ENCODE measurements at places on chromosomes 16 and 17.
A peak's percentile ranks its signal among the peaks of the same experiment; 100 is the strongest.

- no peak for DNase-seq
These were observed 356.8 kb upstream of the EEF2KMT start for GRCh38 chr16:5454349-5454748.

DNA sequence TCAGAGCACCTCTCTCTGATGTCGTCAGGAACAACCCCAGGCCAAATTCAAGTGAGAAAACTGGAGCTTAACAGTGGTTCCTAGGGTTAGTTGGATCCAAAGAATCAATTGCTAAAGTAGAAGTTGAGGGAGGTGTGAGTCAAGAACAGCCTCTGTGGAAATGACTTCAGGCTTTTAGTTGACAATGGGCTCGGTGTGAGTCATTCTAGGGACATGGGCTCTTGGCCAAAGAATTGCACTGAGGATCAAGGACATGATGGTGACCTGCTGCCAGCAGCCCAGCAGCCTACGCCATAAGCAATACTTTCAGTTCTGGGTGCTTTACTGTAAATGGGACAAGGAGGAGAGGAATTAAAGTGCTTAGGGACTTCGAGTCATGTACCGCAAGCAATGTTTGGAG, 32.1 kb upstream of the SMURF2 start:
- DNase-seq, result no peak

DNA sequence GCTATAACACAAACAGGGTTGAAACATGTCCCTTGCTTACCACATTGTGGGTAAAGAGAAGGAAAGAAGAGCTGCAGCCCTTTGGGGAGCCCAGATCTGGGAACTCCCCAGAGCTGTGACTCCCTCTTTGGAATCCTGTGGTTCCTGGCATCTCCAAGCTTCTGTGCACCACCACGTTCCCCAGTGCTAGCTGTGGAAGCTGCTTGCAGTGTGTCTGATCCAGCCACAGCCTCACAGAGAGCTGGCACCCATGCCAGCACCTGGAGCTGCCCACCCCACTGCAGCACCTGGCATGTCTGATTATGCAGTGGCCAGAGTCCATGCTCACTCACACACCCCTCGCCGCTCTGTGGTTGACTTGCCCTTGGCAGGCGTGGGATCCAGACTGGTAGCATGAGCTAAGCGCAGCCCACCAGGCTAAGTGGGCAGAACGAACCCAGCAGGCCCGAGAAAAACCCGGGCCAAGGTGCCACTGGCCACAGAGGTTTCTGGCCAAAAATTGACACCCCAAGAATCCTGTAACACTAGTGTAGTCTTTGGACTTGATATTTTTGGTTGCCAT, 252.6 kb upstream of the KCNJ16 start:
- DNase-seq, result no peak

DNA sequence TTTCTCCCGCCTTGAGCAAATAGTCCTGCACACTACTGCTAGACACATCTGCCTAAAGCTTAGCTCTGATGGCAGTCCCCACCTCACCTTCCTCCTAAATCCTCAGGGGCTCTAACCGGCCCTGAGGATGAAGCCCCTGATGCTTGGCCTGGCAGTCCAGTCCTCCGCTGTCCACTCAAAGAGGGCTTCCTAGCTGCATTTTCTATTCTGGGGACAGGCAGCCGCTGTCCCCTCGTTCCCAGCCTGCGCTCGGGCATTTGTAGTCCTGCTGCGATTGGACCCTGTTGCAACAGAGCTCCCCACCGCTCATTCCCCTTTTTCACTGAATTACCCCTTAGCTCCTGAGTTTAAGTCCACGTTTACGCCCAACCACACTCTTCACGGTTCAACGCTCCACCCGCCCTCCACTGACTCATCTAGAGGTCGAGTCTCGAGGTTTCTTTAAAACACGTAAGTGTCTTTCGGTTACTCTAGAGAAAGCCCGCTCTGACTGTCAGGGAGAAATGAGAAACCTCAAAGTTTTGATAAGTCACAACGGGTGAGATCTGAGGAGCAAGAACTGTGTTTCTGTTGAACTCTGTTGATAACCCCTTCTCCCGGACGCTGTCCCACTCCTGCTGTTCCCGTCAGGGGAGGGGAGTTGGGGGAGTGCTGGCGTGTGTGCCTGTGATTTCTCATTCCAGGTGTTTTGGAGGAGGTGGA, 4.5 kb downstream of the CCR7 start:
- peak; percentile 44 for DNase-seq

GRCh38 chr16:22141767-22142166, 20.5 kb upstream of the SDR42E2 start:
- DNase-seq, result no peak

DNA sequence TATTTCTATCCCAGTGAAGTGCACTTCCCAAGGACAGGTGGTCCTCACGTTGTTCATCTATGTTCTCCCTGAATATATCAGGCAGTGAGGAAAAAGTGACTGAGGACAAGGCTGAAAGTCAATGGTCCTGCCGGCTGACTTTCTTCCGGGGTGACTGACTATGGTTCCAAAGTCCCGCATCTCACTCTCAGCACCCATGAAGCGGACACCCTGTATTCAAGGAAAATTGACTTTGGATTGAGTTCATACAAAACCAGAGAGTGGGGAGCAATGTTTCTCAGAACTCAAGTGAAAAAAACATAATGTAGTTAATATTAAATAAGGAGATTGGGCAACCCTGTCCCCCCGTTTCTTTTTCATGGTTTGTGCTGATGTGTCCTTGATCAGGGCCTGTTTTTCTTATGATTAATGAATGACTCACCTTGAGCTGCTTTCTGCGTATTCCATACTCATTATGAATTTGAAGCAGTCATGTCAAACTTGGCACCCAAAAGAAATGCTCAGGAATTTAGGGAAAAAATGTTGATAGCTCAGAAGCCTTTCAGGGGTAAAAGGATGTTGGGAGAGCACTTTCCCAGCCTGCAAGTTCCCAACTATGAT, 184.0 kb downstream of the CYLD start:
- no peak for DNase-seq

DNA sequence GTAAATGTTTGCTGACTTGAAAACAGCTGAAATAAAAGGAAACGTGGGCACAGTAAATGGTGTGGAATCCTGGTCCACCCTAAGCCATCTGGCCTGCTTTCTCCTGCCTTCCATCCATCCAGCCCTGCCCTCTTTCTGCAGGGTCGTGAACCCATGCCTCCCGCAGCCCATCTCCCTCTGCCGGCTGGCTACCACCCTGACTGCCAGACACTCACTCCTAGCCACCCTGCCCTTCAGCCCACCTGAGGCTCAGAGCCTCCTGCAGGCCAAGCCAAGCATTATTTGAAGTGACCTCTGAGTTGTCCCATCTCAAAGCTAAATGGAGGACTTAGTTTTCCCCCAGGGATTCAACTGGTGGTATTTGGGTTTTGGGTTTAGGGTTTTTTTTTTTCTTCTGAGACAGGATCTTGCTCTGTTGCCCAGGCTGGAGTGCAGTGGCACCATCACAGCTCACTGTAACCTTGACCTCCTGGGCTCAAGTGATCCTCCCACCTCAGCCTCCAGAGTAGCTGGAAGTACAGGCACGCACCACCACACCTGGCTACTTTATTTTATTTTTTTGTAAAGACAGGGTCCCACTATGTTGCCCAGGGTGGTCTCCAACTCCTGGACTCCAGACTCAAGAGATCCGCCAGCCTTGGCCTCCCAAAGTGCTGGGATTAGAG, 8.4 kb downstream of the ZDHHC1 start:
- DNase-seq, result no peak

DNA sequence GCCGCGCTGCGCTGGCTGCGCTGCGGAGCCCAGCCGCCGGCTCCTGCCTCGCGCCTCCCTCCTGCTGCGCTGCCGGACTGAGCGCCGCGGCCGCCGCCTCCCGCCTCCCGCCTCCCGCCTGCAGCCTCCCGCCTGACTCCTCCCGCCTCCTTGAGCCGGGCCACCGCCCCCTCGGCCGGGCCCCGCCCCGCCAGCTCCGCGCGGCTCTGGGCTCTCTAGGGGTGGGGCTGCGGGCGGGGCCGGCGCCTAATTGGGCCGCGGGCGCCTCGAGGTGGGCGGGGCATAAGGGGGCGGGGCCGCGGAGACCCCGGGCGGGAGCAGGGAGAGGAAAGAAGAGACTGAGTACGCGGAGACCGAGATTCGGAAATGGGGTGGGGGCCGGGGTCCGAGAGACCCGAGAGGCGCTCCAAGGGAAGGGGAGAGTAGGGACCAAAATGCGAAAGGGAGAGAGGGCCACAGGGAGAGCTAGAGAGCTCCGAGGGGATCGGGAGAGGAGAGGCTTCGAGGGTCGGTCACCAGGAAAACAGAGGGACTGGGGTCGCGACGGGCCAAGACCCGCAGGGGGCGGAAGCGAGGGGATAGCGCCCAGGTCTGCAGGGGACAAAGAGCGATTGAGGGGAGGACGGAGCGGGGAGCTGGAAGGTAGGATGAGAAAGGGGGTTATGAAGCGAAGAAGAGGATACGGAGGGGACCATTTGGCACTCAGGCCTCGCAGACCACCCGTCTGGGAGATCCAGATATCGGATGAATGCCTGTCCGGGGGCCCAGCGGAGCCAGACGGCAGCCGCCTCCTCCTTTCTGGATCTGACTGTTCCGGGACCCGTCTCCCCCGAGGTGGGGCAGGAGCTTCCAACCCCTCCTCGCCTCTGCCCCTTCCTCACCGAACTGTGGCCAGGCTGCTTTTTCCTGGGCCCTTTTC, at the start of gene C1QL1:
Gene C1QL1 (minus strand): TSS at position 79 of the 919 bp plus-strand sequence. CDS start 255 bp downstream, outside the sequence.
- peak; percentile 66 for DNase-seq

- no peak for DNase-seq
These were observed 115.3 kb upstream of the HLF start for GRCh38 chr17:55149485-55149884.

DNA sequence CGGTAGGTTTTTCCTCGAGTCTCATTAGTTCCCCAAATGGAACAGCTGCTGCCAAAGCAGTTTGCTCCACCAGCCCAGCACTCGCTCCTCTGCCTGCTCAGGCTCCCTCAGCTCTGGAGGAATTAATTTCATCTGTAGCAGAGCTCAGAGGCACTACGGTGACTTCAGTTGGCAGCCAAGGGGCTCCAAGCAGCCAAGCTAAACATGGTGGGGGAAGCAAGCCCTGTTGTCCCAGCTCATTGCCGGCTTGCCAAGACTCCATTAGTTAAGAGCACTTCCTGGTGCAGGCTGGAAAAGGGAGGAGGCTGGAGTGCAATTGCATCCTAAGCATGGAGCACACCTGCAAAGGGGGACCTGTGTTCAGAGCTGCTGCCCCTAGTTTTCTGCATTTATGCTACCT, 78.7 kb upstream of the GPRC5B start:
- DNase-seq, result no peak

DNA sequence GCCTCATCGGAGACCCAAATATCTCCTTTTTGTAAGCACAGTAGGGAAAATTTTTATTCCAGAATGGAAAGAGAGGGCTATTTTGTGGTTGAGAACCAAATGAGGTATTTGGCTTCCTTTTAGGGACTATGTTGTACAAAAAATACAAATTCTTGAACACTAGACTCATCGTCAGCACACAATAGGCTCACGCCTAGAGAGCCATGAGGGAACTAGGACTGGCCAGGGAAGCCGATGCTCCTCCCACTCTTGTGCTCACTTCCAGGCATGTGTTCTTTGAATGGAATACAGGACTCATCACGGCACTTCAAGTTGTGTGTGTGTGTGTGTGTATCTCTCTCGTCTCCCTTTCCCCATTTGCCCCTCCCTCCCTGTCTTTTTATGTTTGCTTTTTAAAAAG, 17.8 kb upstream of the BLMH start:
- no peak for DNase-seq

GRCh38 chr17:73521376-73521775, 122.9 kb downstream of the SDK2 start:
- no peak for DNase-seq

GRCh38 chr16:9126609-9127008, 35.2 kb downstream of the HAPSTR1 start:
- DNase-seq, result no peak

DNA sequence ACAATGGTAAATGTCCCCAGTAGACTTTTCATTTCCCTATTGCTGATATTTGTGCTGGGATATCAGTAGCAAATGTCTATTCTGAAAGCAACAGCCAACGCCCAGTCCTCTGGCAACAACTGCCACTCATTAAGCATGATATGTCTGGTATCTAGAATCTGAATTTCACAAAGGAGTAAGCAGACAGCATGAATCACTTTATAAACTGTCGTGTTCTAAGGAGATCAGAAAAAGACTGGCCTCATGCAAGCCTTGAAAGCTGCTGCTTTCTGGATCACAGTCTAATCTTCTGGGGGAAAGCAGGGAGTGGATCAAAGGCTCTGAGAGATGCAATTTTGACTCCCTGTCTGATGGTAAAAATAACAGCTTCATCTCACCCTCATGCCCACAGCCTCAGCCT, 153.1 kb upstream of the NOG start:
- no peak for DNase-seq

DNA sequence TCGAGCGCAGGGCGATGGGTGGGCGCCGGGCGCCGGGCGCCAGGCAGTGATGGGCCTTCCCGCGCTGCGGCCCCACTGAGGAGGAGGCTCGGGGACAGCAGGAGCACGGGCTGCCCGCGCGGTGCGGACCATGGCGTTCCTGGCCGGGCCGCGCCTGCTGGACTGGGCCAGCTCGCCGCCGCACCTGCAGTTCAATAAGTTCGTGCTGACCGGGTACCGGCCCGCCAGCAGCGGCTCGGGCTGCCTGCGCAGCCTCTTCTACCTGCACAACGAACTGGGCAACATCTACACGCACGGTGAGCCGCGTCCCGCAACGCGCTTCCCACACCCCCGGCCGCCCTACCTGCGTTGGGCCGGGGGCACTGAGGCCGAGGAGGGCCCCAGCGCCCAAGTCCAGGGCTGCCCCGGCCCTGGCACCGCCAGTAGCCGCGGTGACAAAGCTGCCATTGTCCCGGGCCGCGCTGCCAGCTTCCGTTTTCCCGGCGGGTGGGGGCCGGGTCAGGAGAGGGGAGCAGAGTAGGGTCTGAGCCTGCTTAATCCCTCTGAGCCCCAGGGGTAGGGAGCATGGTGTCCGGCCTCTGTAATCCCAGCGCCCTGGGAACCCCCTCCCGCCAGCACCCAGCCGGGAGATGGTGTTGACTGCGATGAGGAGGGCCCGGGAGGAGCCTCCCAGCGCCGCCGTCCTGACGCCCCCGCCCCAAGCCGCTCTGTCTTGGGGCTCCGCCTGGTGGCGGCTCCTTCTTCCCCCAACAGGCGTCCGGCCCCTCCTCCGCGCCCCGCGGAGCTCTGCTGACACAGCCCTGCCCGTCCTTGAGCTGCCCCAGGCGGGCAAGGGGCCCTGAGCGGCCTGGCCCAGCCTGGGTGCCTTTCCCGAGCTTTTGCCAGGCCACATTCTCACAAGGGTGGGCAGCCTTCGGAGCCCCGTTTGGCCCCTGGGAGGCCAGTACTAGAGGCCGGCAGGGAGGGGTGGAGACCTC, 685 bp downstream of the PAQR4 start:
- peak; percentile 46 for DNase-seq

- DNase-seq, result no peak
These were observed 716 bp downstream of the TK1 start for GRCh38 chr17:78185981-78186691.

GRCh38 chr16:66039793-66040192, 326.7 kb upstream of the CDH5 start:
- no peak for DNase-seq

GRCh38 chr16:84040226-84040822, 2.3 kb downstream of the SLC38A8 start:
- no peak for DNase-seq

- DNase-seq, result no peak
These were observed 23.3 kb downstream of the QPRT start for GRCh38 chr16:29702269-29702668.
